CMK (cell line): ENCODE measurements at places on chromosomes 11 and 22.

GRCh38 chr11:65884716-65885092 lies 3.6 kb downstream of the FIBP start:
- DNase-seq: no peak

DNA sequence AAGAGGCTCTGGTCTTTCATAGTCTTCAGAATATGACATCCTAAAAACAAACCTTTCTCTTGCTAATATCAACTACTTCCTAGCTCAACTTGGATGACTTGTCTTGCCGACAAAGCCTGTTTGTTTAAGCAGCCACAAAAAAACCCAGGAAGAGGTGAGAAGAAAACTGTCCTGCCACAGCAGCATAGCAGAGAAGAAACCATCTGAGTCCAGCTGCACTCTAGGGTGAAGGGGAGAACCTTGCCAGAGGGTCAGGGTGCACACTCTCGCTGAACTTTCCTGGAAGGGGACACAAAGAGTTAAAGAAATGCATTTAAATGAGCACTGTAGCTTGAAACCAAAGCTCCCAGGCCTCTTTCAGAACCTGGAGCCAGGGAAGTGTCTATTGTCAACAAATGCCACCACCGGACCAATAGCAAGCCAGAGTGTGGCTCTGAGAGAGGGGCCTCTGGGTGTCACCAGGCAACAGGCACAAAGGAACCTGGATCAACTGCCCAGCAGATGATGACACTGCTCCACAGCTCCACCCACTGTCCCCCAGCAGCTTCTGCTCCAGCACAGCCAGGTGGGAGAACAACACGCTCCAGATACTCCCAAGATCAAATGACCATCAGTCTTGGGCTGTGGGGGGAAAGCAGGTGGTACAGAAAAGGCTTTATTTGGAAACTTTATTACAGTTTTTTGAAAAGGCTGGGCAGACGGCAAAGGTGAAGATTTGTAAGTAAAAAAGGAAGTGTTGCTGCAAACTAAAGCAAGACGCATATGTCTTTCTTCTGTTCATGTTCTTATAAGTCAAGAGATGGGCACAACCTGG lies 105.7 kb downstream of the RASSF10 start:
- DNase-seq: no peak

GRCh38 chr11:61023086-61023965 lies 51.8 kb downstream of the CD6 start:
- DNase-seq: no peak

- no peak for DNase-seq
These were observed 51.7 kb upstream of the NUP160 start for GRCh38 chr11:47899801-47900200.

DNA sequence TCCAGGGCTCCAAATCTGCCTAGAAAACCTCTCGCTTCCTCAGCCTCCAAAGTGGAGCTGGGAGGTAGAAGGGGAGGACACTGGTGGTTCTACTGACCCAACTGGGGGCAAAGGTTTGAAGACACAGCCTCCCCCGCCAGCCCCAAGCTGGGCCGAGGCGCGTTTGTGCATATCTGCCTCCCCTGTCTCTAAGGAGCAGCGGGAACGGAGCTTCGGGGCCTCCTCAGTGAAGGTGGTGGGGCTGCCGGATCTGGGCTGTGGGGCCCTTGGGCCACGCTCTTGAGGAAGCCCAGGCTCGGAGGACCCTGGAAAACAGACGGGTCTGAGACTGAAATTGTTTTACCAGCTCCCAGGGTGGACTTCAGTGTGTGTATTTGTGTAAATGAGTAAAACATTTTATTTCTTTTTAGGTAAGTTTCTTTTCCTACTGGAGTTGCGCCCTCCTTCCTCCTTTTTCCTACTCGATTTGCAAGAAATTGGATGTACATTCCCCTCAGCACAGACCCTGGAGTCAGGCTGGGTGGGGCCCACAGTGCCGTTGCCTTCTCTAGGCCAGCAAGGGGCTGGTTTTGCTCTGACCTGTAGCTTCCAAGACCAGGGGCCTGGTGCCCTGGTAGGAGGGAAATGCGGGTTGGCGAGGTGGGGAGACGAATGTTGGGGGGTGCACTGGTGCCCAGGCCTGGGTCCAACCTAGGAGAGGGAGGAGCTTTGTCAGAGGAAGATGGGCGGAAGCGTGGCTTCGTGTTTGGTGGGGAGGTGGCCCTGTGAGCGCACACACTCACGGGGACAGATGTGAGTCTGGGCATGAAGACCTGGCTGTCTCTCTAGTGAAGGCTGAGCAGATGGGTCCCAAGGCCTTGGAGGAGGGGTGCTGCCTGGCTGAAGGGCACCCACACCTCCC lies 50.6 kb downstream of the ST14 start:
- no peak for DNase-seq
